Stimulated activated CD8-positive, alpha-beta memory T cell treated with anti-CD3 and anti-CD28 coated beads, Interleukin-15, amount 100 ng/mL, for 24 hours (primary cell): ENCODE measurements at places on chromosomes 3 and 15.

GRCh38 chr3:69902386-69902785 is 97.1 kb upstream of the SAMMSON start:
- DNase-seq, result no peak

GRCh38 chr15:83565553-83566159 is 88.3 kb upstream of the ADAMTSL3 start:
- DNase-seq, result no peak

DNA sequence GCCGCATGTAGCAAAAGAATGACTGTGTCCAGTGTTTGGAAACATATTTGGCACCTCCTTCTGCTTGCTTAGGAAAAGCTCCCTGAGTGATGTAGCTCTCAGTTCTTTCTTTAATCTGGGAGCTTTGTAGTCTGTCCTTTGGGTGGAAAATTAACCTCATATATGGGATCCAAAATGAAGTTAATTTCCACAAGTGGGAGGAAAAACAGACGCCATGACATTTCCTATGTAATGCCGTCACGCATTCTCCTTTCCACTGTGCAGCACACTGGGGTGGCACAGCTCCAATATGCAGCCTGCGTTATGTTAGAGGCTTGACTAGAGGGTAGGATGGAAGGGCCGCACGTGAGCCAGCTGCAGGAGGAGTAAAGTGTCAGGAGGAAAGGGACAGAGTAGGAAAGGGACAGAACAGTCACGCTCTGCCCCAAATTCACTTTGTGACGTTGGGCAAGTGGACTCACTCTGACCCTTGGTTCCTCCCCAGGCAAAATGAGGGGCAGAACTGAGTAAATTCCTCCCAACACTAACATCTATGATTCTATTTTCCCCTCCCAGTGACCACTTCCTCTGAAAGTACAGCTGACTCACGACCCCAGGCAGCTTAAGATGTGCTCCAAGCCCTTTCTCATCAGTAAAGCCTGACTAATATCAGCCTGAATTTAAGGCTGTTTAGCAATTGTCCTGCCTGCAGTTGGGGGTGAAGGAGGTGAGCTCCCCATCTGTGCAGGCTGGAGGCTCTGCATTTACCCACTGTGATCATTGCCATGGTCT is 176.5 kb upstream of the PFN2 start:
- DNase-seq, result no peak

- DNase-seq, result no peak
Measured at GRCh38 chr15:100192097-100193080, 149.4 kb downstream of the ADAMTS17 start.

GRCh38 chr3:69095636-69096035 is 10.9 kb downstream of the ARL6IP5 start:
- DNase-seq, result no peak

DNA sequence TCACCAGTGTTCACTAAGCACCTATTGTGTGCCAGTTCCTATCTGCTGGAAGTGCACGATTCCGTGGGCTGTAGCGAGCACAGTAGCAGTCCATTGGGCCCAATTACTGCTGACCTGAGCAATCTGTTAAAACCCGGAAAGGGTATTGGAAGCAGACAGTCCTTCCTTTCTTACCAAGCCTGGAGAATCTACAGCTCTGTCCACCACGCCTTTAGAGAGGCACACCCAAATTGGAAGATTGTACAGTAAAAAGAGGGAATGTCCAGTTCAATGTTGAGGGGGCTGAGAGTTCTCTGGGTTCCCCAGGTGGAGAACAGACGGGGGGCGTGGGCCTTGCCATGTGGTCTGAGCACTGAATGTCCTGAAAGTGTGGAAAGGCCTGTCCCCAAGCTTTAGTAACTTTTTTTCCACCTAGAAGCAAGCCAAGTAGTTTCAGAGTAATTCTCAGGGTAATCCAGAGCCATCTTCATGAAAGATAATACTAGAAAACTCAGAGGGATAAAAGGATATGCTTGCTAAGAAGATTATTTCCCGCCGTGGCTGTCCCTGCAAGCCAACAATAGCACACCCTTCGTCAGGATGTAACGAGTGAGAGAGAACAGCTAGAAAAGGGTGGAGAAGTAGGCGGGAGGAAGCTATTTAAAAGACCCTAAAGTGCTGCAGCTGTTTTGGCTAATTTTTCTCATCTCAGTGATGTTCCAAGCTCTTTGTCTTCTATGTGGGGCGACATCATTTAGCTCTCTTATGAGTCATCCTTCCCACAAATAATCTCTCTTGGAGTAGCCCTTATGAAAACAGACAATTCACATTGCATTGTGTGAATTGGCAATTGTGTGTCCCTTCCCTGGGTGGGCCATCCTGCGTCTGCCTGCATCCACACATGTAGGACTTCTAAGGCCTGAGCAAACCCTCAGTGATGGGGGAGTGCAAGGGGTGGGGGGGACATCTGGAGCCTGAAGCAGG is 181.0 kb downstream of the ATG7 start:
- DNase-seq, result no peak

DNA sequence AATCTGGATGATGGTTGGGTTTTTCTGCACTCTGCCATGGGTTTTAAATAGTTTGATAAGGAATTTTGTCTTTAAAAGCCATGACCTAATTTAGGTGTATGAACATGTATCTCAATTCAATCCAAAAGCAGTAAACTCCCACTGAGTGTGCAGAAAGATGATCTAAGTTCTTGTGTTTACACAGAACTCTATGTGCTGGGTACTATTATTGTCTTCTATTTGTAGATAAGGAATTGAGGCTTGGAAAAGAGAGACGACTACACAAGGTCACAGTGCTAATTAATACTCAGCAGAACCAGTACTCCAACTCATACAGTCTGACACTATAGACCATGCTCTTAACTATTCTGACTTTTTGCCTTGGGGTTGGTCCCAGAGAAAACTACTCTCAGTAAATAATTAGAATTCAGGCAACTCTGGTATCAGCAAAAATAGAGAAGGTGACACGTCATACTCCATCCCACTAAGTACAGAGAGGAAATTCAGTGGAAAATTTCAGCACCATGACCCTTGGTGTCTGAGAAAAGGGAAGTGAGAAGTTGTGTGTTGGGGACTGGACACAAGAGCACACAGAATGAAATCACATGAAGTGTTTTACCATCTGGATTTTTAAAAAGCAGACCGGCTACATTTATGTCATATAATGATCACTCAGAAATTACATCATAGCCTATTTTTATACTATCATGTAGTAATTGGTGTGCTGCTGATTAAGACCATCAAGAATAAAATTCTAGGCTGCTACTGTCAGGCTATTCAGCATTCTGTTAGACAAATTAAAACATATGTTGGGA is 18.3 kb upstream of the MYH15 start:
- DNase-seq, result no peak

DNA sequence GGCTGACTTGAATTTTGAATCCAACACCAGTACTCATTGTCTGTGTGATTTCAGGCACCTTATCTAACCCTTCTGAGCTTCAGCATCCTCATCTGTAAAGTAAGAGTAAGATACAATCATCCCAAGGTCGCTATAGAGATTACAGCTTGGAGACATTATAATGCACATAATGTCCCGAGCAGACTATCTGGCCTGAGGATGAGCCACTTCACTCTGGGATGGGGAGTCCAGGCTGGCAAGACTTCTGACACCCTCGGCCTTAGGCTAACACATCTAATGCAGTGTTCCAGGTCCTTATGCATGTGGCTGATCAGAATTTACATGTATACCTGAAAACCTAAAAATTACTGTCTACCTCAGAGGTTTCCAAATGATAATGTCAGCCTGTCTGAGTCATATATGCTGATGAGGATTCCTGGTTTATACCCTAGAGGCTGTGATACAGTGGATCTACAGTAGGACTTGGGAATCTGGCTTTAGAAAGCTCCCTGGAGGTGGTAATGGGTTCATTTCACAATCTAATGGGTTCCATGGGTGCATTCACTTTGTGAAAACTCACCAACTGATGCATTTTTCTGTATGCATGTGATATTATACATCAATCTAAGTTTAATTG is 229.0 kb upstream of the SLCO3A1 start:
- DNase-seq, result no peak

DNA sequence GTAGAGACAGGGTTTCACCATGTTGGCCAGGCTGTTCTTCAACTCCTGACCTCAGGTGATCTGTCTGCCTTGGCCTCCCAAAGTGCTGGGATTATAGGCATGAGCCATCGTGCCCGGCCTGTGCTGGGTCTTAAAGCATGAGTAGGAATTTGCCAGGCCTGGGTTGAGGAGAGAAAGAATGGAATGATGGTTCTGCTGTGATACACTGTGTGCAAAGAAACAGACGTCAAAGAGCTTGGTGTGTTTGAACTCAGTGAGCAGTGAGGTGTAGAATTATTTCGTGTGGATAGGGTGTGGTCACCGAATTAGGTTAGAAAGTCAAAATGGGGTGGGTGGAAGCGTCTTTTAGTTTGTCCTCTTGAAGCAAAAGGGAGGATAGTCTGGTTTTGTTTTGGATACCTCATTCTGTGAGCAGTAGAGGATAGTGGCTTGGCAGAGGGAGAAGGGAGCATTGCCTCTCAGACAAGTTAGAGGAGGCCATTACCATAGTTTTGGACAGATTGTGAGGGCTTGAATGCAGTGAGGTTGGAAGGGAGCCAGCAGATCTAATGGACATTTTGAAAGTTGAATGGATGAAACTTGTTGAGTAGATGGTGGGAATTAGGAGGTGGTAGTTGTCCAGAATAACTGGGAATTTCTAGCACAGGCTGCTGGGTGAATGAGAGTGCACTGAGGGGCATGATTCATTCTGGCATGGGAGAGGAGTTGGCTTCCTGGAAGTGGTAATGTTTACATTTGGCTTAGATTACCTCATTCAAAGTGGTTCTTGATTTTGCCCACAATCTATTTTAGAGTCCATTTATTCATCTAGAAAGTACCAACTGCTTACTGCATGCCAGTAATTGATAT is 27.2 kb downstream of the AKAP13 start:
- DNase-seq, result no peak
